Endothelial cell of coronary artery (primary cell): ENCODE measurements at places on chromosomes 3 and 15. TPM values are rescaled to one million over a fixed set of nuclear protein-coding genes. Genes with fewer than 3 reads are reported as not detected.

SATB1 gene
- total RNA-seq, result 9.7 and 11.4 TPM in 2 replicates

FES gene
- 52.8 and 70.5 TPM in 2 replicates for total RNA-seq

PLCB2 gene
- total RNA-seq, result 1.7 and 2.0 TPM in 2 replicates

CFAP100 gene
- total RNA-seq, result not detected in 2 replicates

PYGO1 gene
- 0.27 and 1.7 TPM in 2 replicates for total RNA-seq

TNIK gene
- total RNA-seq, result 36.0 and 40.1 TPM in 2 replicates

POLQ gene
- 4.0 and 6.8 TPM in 2 replicates for total RNA-seq
